ENCODE measurements at places on chromosomes 5 and 9.
A peak's percentile ranks its signal among the peaks of the same experiment; 100 is the strongest.

DNA sequence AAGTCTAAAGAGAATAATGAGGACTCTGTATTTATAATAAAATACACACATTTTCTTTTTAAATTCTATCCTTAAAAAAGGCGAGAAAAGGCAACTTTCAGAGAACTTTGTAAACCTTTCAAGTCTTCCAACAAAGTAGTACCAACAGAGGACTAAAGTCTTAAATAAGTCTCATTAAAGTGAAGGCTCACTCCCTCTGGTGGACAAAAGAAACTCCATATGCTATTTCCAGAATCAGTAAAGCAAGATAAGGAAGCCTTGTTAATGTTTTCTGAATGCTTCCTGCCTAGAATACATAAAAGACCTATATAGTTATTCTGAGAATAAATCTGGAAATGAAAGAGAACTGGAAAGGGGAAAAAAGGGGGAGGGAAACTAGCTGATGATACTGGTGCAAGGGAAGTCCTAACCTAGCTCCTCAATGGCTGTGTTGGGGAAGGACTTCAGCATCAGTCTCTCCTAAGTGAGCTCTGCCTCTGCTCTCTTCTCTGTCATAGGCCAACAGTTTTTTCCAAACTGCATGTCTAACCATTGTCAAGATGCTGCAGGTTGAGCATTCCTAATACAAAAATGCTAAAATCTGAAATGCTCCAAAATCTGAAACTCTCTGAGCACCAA is 7.2 kb downstream of the HMGCS1 start:
- peak; percentile 39 for DNase-seq

- DNase-seq, result no peak
Observed at GRCh38 chr5:107783551-107783950, 112.8 kb upstream of the EFNA5 start.

GRCh38 chr9:125910286-125910685 is 163.1 kb downstream of the PBX3 start:
- no peak for DNase-seq

- no peak for DNase-seq
Observed at GRCh38 chr9:27851858-27852257, 278.6 kb upstream of the C9orf72 start.

- peak; percentile 64 for DNase-seq
Observed at GRCh38 chr5:133287500-133287899, 235.7 kb downstream of the HSPA4 start.

Data from GM10248 (cell line).